ENCODE measurements at places on chromosomes 16 and 17.

DNA sequence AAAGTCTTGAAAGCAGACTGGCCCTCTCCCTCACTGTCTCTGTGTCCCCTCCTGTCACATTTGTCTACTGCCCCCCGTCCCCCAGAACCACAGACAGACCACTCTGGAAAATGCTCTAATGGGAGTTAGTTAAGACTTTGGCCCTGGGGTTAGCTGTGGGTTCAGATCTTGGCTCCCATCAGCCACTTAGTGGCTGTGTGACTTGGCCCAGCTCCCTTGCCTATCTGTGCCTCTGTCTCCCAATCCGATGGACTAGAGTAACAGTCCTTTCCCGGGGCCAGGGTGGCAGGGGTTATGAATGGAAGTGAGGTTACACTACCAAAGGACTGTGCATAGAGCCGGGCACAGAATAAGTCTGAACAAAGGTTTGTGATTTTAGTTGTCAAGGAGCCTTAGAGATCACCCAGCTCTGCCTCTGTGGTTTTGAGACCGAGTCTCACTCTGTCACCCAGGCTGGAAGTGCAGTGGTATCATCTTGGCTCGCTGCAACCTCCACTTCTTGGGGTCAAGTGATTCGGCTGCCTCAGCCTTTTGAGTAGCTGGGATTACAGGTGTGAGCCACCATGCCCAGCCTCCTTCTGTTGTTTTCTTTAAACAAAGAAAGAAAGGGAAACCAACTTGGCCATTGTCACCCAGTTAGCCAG lies 23.7 kb downstream of the PPL start:
- no peak for DNase-seq

- no peak for DNase-seq
These were observed 40.8 kb downstream of the YPEL2 start for GRCh38 chr17:59372138-59372751.

GRCh38 chr17:17078832-17079231 lies 36.6 kb downstream of the MPRIP start:
- no peak for DNase-seq

GRCh38 chr16:66904428-66904845 lies 14.2 kb downstream of the CDH16 start:
- no peak for DNase-seq

- DNase-seq, result no peak
These were observed 11.2 kb downstream of the SPNS3 start for GRCh38 chr17:4444782-4445473.

- DNase-seq, result no peak
These were observed 13.1 kb downstream of the CTU2 start for GRCh38 chr16:88719267-88719932.

DNA sequence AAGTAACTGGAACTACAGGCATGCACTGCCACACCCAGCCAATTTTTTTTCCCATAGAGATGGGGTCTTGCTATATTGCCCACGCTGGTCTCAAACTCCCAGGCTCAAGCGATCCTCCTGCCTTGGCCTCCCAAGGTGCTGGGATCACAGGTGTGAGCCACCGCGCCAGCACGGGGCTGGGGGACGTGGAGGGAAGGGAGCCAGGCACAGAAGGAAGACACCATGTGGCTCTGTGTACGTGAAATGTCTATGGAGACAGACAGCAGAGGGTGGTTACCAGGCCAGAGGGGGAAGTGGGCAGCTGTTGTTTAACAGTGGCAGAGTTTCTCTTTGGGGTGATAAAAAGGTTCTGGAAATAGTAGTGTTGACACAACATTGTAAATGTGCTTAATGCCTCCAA lies 4.6 kb upstream of the PIEZO1 start:
- no peak for DNase-seq

- no peak for DNase-seq
These were observed 266.4 kb downstream of the MAF start for GRCh38 chr16:79334127-79334526.

GRCh38 chr17:10683853-10684252 lies 13.5 kb downstream of the SCO1 start:
- no peak for DNase-seq

GRCh38 chr17:59757470-59757869 lies 50.0 kb downstream of the VMP1 start:
- no peak for DNase-seq

DNA sequence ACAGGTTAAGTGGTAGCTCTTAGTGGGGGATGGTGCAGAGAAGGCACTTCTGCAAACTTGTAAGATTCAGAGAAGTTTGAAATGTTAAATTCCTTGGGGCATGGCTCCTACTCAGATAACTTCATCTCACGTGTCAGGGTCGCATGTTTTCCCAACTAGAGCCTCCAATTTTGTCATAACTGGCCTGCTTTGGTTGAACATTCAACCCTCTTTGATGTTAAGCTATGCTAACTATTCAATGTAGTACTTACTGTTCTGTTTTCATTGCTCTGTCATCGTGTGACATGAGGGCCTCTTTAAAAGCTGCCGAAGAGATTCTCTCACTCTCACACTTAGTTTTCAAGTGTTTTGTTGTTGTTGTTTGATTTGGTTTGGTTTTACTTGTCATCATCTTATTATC lies 280.8 kb downstream of the CDH11 start:
- no peak for DNase-seq

- DNase-seq, result no peak
These were observed 6.3 kb downstream of the UBE2O start for GRCh38 chr17:76446449-76447231.

DNA sequence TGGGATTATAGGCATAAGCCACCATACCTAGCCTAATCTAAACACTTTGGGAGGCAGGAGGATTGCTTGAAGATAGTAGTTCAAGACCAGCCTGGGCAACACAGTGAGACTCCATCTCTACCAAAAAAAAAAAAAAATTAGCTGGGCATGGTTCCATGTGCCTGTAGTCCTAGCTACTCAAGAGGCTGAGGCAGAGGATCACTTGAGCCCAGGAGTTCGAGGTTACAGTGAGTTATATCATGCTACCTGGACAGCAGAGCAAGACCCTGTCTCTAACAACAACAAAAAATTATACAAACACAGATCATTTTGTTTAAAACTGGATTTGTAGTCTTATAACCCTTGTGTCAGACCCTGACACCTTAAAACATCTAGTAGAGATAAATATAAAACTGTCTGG lies 7.7 kb upstream of the C16orf54 start:
- no peak for DNase-seq

DNA sequence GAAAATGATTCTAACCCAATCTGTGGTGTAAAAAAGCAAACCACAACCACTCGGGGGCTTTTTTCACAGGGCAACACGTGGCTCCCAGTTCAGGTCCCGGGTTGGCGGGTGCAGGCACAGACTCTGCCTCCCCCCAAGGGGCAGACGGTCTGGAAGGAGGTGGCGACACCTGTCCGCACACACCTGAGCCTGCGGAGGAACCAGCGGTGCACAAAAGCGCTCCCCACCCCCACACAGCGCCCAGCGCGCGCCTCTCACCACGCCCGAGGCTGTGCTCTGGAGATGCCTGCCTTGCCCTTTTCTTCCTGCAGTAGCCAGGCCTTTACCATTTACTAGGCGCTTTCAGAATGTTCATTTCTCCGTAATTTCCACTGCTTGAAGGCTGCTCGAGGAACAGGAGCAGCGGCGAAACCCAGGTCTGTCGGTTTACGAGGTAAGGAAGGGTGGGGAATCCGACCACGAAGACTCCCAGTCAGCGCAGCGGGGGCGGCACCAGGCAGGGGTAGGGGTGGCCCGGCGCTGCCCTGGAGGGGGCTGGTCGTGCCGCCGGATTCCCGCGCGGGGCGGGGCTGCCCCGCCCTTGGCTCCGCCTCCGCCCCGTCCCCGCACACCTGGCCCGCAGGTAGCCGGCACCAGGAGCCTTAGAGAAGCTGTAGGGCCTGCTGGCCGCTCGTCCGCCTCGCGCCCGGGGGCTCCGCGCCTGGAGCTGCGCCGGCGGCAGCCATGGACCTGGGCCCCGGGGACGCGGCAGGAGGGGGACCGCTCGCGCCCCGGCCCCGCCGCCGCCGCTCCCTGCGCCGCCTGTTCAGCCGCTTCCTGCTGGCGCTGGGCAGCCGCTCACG lies at the start of gene USP43:
Gene USP43, plus strand, starts transcription at position 608 of the 842 bp plus-strand sequence. Its CDS starts 116 bp downstream, at position 724.
- no peak for DNase-seq

GRCh38 chr17:37107406-37108083 lies 158.8 kb downstream of the AATF start:
- no peak for DNase-seq

DNA sequence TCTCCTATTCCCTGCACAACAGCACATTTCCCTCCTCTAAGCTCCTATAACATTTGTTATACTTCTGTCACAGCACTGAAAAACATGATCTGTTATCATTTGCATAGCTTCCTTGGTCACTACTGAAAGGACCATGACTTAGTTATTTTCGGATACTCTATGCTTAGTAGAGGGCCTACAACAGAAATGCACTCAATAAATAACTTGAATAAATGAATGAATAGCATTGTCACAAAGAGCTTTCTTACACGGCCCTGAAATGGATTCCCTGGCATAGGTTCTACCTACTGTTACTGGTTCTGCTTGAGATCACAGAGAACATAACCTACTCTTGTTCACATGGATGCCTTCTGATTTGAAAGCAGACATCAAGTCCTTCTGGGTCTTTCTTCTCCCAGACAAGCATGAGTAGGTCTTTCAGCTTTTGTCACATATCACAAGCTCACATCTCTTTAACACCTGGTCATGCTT lies 41.6 kb downstream of the MYO1D start:
- DNase-seq, result no peak

- no peak for DNase-seq
These were observed 610 bp downstream of the C16orf74 start for GRCh38 chr16:85750146-85750826.
